ENCODE measurements at places on chromosomes 7 and 10. TPM values are rescaled to one million over a fixed set of nuclear protein-coding genes. Genes with fewer than 3 reads are reported as not detected.

GRCh38 chr7:155458878-155459699, 1.2 kb downstream of the EN2 start:
- no peak for DNase-seq

The GDF2 gene
- total RNA-seq = not detected

- peak; percentile 10 for DNase-seq
Observed at GRCh38 chr10:131587976-131588680, 276.6 kb upstream of the TCERG1L start.

The ATG9B gene
- total RNA-seq = not detected

Data from left ventricle myocardium superior (tissue), 1 donor.